ENCODE measurements at places on chromosomes 16 and 17. TPM values are rescaled to one million over a fixed set of nuclear protein-coding genes. Genes with fewer than 3 reads are reported as not detected.

Gene ADAM11
- 2.8 TPM for polyA plus RNA-seq

Gene RNF222
- polyA plus RNA-seq: 0.07 TPM

Gene ADCY9
- polyA plus RNA-seq: 9.5 TPM

DNA sequence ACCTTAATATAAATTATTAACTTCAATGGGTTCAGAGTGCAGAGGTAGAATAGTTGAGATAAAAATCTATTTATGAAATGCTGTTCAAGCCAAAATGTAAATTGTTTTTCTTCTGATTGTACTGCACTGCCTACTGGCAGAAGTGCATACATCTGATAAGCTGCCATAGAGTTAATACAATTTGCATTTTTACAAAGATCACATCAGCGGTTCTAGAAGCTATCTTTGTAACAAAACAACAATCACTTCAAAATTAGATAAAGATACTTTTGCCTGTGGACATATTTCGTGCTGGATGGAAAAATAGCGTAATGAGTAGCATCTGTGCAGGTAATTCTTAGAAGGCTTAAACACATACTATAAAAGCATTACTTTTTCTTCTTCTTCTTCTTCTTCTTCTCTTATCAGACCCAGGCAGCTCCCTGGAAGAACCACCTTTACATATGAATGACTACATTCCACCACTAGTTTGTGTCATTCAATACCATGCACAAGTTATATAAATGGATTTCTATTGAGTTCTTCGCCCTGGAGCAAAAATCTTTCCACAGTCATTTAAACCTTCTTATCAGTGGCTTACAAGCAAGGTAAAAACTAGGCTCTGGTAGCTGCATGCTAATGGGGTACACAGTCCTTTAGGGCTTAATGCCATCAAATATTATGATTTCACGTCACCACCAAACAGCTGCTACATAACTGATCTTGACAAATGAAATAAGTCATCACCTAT is 47.0 kb downstream of the SYNRG start:
- no peak for DNase-seq
